Left ventricle myocardium inferior (tissue), 1 donor: ENCODE measurements at places on chromosomes 16 and 17. TPM values are rescaled to one million over a fixed set of nuclear protein-coding genes. Genes with fewer than 3 reads are reported as not detected.

Gene ARL4D
- total RNA-seq: 7.1 TPM

Gene MYL11
- not detected for total RNA-seq

Gene TM4SF5
- not detected for total RNA-seq

Gene NLRP1
- 8.3 TPM for total RNA-seq

Gene CES5A
- not detected for total RNA-seq

Gene HSPB9
- total RNA-seq: not detected

Gene CDRT4
- total RNA-seq: 1.4 TPM

Gene ZC3H7A
- 25.6 TPM for total RNA-seq

Gene TBC1D28
- total RNA-seq: not detected

Gene SLC13A5
- not detected for total RNA-seq

Gene CLDN9
- total RNA-seq: 1.2 TPM

Gene ORMDL3
- 44.7 TPM for total RNA-seq

Gene ENPP7
- not detected for total RNA-seq

Gene SPOP
- total RNA-seq: 66.9 TPM

Gene AGRP
- not detected for total RNA-seq

Gene KCNJ12
- 12.3 TPM for total RNA-seq

Gene NTN1
- total RNA-seq: 60.3 TPM

Gene CDYL2
- 3.2 TPM for total RNA-seq

Gene HSD17B1
- 0.99 TPM for total RNA-seq

Gene HOXB5
- total RNA-seq: not detected

Gene HAS3
- total RNA-seq: 0.27 TPM

Gene ARSG
- total RNA-seq: 3.7 TPM

Gene EVI2A
- 2.9 TPM for total RNA-seq

Gene TEDC2
- total RNA-seq: 1.3 TPM

Gene CRISPLD2
- 12.8 TPM for total RNA-seq

Gene BICDL2
- total RNA-seq: 0.05 TPM

Gene OR3A3
- not detected for total RNA-seq

Gene KRT32
- total RNA-seq: 0.22 TPM
